ENCODE measurements at places on chromosomes 2 and 18. TPM values are rescaled to one million over a fixed set of nuclear protein-coding genes. Genes with fewer than 3 reads are reported as not detected.
A peak's percentile ranks its signal among the peaks of the same experiment; 100 is the strongest.

GRCh38 chr2:3759331-3759730, 56.0 kb downstream of the DCDC2C start:
- peak; percentile 7 for DNase-seq
- no peak overlapping the region for H3K4me3 ChIP-seq
- H3K36me3 ChIP-seq: no peaks in the 10 kb centered on the region
- peaks cover 54% of the 10 kb centered on the region for H3K27me3 ChIP-seq
- H3K27ac ChIP-seq: no peak overlapping the region
- no peaks in the 10 kb centered on the region for H3K4me1 ChIP-seq

DNA sequence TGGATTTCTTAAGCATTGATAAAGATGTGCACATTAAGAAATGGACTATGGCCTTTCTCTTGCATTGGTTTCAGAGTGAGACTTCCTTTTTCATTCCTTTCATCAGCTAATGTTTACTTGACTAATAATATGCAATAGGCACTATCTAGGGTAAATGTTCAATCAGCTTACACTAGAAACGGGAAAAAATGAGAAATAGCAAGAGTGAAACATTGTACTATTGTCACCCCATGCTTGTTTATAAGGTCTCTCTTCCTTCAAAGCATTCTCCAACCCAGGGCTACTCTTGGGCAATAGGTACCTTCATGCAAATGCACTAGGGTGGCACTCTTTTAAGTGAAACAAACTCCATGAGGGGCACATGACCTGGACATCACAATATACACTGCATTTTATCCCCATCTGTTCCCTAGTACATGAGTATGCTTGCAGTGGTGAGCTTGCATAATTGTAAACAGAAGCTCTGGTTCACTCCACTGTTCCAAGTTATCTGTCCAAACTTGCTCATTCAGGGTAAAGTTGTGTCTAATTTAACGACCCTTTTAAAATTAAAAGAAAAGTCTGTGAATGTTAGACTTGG, 402.3 kb downstream of the ERBB4 start:
- no peak overlapping the region for H3K27ac ChIP-seq
- DNase-seq: no peak
- no peaks in the 10 kb centered on the region for H3K4me1 ChIP-seq

GRCh38 chr18:21264651-21265050, 22.6 kb downstream of the GREB1L start:
- peak; percentile 38 for DNase-seq
- no peaks in the 10 kb centered on the region for H3K27me3 ChIP-seq

DNA sequence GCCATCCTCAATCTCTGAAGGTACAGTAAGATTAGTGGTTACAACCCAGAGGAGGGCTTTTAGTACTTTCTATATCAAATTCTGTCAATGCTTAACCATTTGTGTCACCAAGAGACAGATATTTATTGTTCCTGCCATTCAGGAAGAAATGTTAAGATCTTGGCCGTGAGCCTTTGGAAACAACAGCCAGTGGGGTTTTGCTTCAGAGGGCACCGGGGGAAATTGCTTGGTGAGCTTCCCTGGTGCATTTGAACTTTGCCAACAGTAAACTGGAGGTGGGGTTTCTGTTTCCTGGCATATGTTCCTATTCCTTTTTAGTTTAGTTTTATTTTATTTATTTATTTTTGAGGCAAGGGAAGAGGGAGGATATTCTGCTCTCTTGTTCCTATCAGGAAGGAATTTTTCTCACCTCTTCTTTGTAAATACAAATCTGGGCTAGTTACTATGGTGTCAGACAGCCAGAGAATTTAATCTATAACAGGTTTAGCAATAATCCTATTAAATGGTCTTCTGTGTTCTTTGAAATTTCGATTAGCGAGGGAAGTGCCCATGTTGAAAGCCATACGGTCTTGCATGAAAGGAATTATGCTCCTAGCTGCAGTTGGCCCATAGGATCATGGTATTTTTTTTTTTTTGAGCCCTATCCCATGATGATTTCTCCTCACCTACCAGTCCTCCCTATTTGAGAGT, 95.7 kb downstream of the MAIP1 start:
- H3K4me1 ChIP-seq: no peaks in the 10 kb centered on the region
- no peaks in the 10 kb centered on the region for H3K36me3 ChIP-seq
- DNase-seq: no peak
- H3K27me3 ChIP-seq: no peaks in the 10 kb centered on the region

Gene TSPYL6
- not detected for total RNA-seq

Gene MEIS1
- 5.9 TPM for total RNA-seq

DNA sequence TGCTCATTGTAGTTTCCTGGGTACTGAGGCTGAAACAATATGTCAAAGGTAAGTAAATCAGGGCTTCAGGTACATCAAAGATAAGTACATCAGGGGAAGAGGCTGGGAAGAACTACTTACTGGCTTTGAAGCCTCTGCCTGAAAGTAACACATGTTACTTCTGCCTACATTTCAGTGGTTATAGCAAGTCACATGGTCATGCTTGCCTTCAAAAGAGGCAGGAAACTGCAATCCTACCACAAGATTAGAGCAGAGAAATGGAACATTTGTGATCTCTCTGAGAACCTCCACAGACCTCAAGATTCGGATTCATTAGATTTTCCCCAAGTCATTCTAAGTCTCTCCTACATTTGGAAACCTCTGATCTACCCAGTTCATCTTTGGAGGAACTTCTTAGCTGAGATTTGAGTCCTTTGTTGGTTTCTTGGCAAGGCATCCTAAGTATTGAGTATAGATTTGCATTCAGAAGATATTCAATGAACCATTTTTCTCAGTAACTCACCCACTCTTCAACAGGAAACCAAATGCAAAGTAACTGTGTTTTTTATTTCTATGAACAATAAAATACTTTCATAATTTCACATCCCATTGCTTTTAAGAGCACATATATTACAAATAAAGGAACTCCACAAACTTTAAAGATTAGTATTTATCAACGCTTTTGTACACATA, 48.5 kb upstream of the CCDC195 start:
- H3K27ac ChIP-seq: no peak overlapping the region
- H3K4me1 ChIP-seq: no peaks in the 10 kb centered on the region
- H3K36me3 ChIP-seq: peaks cover 4% of the 10 kb centered on the region

- no peaks in the 10 kb centered on the region for H3K4me1 ChIP-seq
- H3K4me3 ChIP-seq: no peak overlapping the region
- H3K27me3 ChIP-seq: no peaks in the 10 kb centered on the region
Observed at GRCh38 chr2:39059366-39059952, 61.4 kb downstream of the SOS1 start.

Gene CNTNAP5
- total RNA-seq: not detected

- no peaks in the 10 kb centered on the region for H3K27me3 ChIP-seq
- H3K4me1 ChIP-seq: peaks cover 43% of the 10 kb centered on the region
- peak overlapping the region; percentile 39 for H3K27ac ChIP-seq
- DNase-seq: peak; percentile 64
- no peaks in the 10 kb centered on the region for H3K36me3 ChIP-seq
Observed at GRCh38 chr2:150127995-150128394, 359.5 kb downstream of the RND3 start.

GRCh38 chr18:67199993-67200617, 316.4 kb downstream of the DSEL start:
- H3K4me1 ChIP-seq: no peaks in the 10 kb centered on the region
- H3K36me3 ChIP-seq: no peaks in the 10 kb centered on the region
- no peak overlapping the region for H3K27ac ChIP-seq
- H3K27me3 ChIP-seq: no peaks in the 10 kb centered on the region

DNA sequence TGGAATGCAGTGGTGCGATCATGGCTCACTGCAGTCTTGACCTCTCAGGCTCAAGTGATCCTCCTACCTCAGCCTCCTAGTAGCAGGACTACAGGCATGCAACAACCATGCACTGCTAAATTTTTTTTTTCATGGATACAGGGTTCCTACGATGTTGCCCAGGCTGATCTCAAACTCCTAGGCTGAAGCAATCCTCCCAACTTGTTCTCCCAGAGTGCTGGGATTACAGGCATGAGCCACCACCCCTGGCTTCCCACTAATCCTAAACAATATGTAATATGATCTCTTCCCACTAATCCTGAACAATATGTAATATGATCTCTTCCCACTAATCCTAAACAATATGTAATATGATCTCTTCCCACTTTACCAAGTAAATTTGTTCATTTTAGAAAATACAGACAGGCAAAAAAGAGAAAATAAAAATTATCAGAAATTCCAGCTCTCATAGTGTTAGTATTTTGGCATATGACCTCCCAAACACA, 33.7 kb upstream of the C18orf32 start:
- DNase-seq: peak; percentile 41
- peaks cover 3% of the 10 kb centered on the region for H3K4me1 ChIP-seq
- H3K4me3 ChIP-seq: no peak overlapping the region
- no peak overlapping the region for H3K27ac ChIP-seq

GRCh38 chr2:217695033-217695520, 307.7 kb downstream of the TNS1 start:
- no peaks in the 10 kb centered on the region for H3K27me3 ChIP-seq
- H3K36me3 ChIP-seq: no peaks in the 10 kb centered on the region
- DNase-seq: peak; percentile 40
- H3K4me1 ChIP-seq: no peaks in the 10 kb centered on the region

Gene CYP27C1
- 0.36 TPM for total RNA-seq

DNA sequence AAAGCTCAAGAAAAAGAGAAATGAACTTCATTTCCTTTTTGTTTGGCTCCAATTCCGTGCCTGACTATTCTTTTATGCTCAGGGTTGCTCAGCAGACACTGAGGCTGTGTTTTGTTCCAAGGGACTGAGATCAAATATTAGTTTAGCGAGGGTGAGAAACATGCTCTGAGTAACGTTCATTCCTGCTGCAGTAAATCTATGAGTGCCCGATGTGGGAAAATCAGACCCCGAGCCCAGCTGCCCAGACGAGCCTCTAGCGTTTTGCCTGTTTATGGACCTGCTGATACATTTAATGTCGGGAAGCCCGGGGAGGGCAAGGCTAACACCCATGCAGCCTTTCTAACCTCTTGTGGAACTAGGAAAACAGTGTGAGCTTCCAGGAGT, 119.2 kb downstream of the VAPA start:
- H3K27me3 ChIP-seq: peaks cover 44% of the 10 kb centered on the region
- H3K4me1 ChIP-seq: no peaks in the 10 kb centered on the region
- H3K4me3 ChIP-seq: no peak overlapping the region
- no peak overlapping the region for H3K27ac ChIP-seq
- no peaks in the 10 kb centered on the region for H3K36me3 ChIP-seq

- peaks cover 14% of the 10 kb centered on the region for H3K4me1 ChIP-seq
- no peak for DNase-seq
- H3K4me3 ChIP-seq: no peak overlapping the region
- no peak overlapping the region for H3K27ac ChIP-seq
- H3K27me3 ChIP-seq: no peaks in the 10 kb centered on the region
- no peaks in the 10 kb centered on the region for H3K36me3 ChIP-seq
Observed at GRCh38 chr2:168277276-168277675, 29.9 kb upstream of the STK39 start.

Gene AUP1
- 218 TPM for total RNA-seq

Gene CTDP1
- 31.7 TPM for total RNA-seq

DNA sequence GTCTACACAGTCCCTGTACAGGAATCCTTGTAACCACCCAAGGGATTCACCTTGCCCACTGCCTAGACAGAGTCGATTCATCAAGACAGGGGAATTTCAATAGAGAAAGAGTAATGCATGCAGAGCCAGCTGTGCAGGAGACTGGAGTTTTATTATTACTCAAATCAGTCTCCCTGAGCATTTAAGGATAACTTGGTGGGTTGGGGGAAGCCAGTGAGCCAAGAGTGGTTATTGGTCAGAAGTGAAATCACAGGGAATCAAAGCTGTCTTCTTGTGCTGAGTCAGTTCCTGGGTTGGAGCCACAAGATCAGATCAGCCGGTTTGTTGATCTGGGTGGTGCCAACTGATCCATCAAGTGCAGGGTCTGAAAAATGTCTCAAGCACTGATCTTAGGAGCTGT, 17.8 kb upstream of the FAM98A start:
- no peak overlapping the region for H3K4me3 ChIP-seq
- H3K27me3 ChIP-seq: no peaks in the 10 kb centered on the region
- no peaks in the 10 kb centered on the region for H3K36me3 ChIP-seq
- H3K4me1 ChIP-seq: no peaks in the 10 kb centered on the region
- DNase-seq: no peak

Measured in PC-3 (cell line).